ENCODE measurements at places on chromosomes 6 and 20.

DNA sequence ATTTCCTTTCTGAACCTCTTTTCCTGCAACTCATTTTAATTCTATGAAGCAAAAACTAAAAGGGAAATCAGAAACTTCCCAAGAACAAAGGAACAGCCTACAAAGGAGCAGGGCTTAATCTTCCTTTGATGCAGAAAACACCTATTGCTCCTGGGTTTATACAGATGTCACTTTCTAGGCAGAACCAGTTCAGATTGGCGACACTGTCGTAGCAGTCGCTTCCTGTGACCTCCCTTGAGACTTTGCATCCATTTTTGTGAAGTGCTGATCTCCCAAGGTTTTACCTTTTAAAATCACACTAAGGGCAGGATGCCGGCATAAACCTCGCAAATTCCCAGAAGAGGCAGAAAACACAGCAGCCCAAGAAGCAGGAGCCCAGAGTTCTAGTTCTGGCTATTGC is 40.1 kb downstream of the JAG1 start:
- no peak for DNase-seq

- no peak for DNase-seq
Measured at GRCh38 chr6:152821525-152821924, 70.9 kb downstream of the VIP start.

DNA sequence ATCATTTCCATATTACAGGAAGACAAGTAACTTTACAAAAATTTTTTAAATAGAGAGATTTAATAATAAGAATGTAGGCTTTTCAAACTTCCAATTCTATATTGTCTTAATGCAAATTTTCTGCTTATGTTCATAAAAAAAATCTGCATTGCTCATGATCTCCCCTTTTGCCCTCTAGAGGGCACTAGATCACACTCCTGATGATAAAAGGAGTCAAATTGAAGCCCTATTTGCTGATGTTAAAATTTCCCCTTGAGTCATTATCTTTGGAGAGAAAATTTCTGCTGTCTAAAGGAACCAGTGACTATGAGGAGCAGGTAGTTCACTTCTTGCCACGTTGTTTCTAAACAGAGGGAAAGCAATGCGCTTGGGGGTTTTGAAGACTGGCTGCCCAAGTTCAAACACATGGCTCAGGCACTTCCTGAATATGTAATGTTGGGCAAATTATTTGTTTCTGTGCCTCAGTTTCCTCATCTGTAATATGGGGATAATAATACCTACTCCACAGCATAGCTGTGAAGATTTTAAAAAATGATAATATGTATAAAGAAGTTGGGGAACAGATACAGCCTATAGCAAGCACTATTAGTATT is 874.2 kb downstream of the TFAP2A start:
- DNase-seq: no peak

DNA sequence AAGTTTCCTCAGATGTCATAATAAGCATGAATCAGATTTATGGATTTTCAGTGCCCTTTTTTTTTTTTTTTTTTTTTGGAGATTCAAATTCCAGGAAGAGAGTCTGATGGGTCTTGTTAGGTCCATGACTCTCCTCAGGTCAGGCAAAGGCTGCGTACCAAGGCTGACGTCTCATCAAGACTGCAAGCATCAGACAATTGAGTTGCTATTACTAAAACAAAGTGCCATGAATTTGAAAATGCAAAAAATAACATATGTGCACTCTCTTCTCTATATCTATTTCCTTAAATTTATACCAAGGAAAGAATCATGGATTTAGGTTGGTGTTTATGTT is 134.7 kb downstream of the FAM83B start:
- DNase-seq: no peak

DNA sequence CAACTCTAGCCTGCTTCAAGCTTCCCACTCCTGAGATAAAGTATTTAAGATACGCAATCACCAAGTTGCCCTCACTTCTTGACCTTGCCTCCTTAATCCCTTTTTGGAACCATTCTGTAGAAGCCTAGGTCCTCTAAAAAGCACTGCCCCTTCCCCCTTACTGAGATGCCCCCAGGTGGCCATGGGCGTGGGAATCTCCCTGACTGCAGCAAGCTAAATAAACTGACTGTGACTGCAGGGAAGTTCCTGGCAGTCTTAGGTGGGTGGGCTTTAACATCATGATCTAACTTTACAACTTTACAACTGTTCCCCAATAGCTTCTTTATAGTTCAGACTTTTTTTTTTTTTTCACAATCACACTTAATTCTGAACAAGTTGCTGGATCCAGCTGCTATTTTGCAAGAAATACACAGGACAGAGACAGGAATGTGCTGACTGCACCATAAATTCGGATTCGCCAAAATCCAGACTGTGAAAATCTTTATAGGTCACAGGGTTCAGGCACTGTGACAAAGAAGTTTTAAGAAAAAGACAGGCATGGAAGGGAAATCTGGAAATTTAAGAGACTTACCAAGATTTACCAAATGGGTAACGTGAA is 344.2 kb upstream of the SULF2 start:
- DNase-seq: no peak

DNA sequence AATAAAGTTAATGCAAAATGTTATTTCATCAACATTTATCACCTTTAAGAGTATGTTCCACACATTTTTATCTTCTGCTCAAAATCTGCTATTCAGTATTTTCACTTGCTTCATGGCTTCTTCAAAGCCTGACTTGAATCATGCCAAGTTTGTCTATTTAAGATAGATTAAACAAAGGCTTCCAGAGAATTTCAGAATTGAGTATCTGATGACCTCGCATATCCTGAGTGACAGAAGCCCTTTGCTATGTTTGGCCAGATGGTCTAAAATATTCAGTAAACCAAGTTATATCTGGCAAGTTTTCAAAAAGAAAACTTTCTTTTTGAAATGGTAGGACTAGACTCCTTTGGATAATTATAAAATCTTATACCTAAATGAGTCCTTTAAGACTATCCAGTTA is 348.9 kb upstream of the KCNQ5 start:
- DNase-seq: no peak
